ENCODE measurements at places on chromosomes 12 and 14. TPM values are rescaled to one million over a fixed set of nuclear protein-coding genes. Genes with fewer than 3 reads are reported as not detected.
A peak's percentile ranks its signal among the peaks of the same experiment; 100 is the strongest.

Gene HOXC9
- total RNA-seq: not detected

Gene HOMEZ
- 7.8 TPM for total RNA-seq

Gene FAM234B
- 4.3 TPM for total RNA-seq

Gene FAM222A
- total RNA-seq: 1.6 TPM

GRCh38 chr14:48568688-48569087, 893.3 kb upstream of the MDGA2 start:
- DNase-seq: no peak
- H3K27me3 ChIP-seq: no peaks in the 10 kb centered on the region
- H3K36me3 ChIP-seq: no peaks in the 10 kb centered on the region
- no peaks in the 10 kb centered on the region for H3K4me1 ChIP-seq
- no peak overlapping the region for H3K4me3 ChIP-seq
- no peak overlapping the region for H3K27ac ChIP-seq

DNA sequence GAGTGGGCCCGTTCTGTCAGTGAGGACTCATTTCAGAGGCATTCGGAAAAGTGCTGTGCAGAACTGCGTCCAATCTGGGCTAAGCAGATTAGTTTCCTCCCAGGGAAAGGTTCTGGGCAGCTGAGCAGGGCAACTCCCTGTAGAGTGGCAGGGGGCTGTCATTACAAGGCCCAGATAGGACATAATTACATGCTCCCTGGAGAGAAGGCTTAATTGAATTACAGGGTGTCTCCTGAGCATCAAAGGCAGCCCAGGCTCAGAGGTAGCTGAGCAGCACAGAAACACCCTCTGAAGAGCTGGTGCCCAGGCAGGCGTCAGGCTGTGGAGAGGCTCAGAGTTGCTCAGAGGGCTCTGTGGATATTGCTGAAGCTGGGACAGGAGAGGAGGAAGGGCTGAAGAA, 36.0 kb downstream of the SLC8A3 start:
- H3K4me3 ChIP-seq: no peak overlapping the region
- no peak overlapping the region for H3K27ac ChIP-seq
- no peaks in the 10 kb centered on the region for H3K4me1 ChIP-seq
- H3K36me3 ChIP-seq: no peaks in the 10 kb centered on the region
- H3K27me3 ChIP-seq: peaks cover 10% of the 10 kb centered on the region
- no peak for DNase-seq

GRCh38 chr12:52713960-52714886, 10.9 kb upstream of the KRT77 start:
- peak overlapping the region; percentile 23 for H3K4me3 ChIP-seq
- peaks cover 10% of the 10 kb centered on the region for H3K4me1 ChIP-seq
- no peaks in the 10 kb centered on the region for H3K36me3 ChIP-seq
- no peak overlapping the region for H3K27ac ChIP-seq
- peaks cover 50% of the 10 kb centered on the region for H3K27me3 ChIP-seq
- DNase-seq: no peak

GRCh38 chr12:8031872-8032241, 659 bp upstream of the FOXJ2 start:
- no peak for DNase-seq
- H3K36me3 ChIP-seq: peaks cover 15% of the 10 kb centered on the region
- H3K27ac ChIP-seq: peak overlapping the region; percentile 74
- peak overlapping the region; percentile 80 for H3K4me3 ChIP-seq
- H3K27me3 ChIP-seq: peaks cover 4% of the 10 kb centered on the region

GRCh38 chr14:38399652-38400051, 143.8 kb upstream of the CLEC14A start:
- no peaks in the 10 kb centered on the region for H3K4me1 ChIP-seq
- DNase-seq: no peak
- H3K27me3 ChIP-seq: peaks cover 3% of the 10 kb centered on the region
- H3K4me3 ChIP-seq: no peak overlapping the region

- no peaks in the 10 kb centered on the region for H3K27me3 ChIP-seq
- peaks cover 12% of the 10 kb centered on the region for H3K36me3 ChIP-seq
- no peak overlapping the region for H3K4me3 ChIP-seq
These were observed 44.1 kb upstream of the AMN start for GRCh38 chr14:102878174-102878969.
